Activated T-cell treated with anti-CD3 and anti-CD28 coated beads for 1 hour (primary cell): ENCODE measurements at places on chromosomes 6 and 20.

- no peak for DNase-seq
Measured at GRCh38 chr20:62587757-62588402, 54.4 kb upstream of the SLCO4A1 start.

DNA sequence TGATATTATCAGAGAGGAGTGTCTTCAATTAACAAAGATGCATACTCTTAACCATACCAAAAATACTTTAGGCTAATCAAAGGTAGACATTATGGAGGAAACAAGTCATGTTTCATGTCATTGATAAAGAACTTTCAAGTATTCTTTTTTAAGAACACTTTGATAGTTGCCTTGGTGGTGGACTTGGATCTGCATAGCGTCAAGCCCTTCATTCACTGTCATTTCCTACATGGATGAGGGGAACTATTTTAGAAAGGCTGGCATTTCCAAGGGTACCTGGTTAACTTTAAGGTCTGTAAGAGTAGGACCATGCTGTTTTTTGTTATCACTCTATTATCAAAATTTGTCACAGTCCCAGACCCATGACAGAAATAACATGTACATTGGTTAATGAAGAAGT, 622.5 kb downstream of the PKHD1 start:
- DNase-seq: no peak

DNA sequence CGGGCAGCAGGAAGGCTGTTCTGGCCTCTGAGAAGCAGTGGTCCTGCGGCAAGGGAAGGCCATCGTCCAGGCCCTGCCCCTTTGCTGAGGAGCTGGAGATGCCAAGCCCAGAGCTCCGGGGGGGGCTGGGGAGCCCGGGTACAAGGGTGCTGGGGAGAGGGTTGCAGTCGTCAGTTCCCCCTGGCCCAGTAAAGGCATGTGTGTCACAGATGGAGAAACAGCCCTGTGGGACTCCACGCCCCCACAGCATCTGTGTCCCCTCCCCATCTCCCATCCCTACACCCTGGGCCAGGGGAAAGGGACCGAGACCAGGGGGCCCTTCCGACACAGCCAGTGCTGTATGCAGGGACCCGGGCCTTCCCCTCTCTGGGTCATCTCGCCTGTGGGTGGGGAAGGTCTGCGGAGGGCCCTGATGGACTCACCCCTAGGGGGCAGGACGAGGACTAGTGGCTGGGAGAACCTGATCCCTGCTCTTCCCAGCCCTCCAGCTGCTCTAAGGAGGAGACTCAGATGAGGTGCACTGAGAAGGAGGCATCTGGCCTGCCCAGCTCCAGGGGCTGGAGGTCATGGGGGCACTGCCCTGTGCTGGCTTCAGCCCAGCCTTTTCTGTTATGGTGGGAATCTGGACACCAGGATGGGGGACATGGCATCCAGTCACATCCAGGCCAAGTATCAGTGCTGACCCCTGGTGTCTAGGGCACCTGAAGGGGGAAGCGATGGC, 609 bp downstream of the MYL9 start:
- no peak for DNase-seq

- no peak for DNase-seq
Measured at GRCh38 chr6:168648240-168649125, 207.5 kb downstream of the SMOC2 start.

DNA sequence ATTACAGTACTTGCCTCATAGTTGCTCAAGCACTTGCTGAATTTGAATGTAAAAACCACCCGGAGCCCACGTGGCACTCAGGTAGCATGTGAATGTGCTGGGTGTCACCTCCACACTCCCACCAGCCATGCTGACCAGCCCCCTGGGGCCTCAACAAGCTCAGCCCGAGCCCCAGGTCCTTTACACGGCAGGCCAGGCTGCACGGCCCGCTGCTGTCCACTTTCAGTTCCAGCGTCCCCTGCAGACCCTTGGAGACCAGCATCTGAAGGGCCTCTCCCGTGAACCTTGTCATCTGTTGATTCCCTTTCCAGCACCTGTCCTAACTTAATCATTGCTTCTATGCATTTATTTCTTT, 33.3 kb upstream of the ZBP1 start:
- DNase-seq: no peak

DNA sequence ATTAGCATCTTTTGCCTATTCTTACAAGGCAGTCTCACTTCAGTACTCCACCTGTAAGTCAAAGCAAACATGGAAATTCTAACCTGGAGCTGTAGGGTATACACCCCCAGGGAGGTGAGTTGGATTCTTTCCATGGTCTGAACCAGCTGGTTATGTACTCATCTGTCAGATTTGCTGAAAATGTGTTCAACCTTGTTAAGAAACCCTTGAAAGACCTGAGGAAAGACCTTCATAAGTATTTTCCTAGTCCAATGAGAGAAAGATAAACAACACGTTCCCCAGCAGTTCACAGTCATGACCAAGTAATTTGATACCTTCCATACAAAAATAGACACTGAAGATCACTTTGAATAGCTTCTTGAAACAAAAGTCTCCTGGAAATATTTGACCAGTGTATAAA, 42.5 kb downstream of the ID4 start:
- no peak for DNase-seq

GRCh38 chr6:53360093-53360912, 11.6 kb upstream of the ELOVL5 start:
- DNase-seq: no peak

GRCh38 chr6:81606965-81607381, 145.5 kb downstream of the TENT5A start:
- no peak for DNase-seq

- DNase-seq: no peak
Measured at GRCh38 chr6:21596949-21597682, 3.6 kb downstream of the SOX4 start.

DNA sequence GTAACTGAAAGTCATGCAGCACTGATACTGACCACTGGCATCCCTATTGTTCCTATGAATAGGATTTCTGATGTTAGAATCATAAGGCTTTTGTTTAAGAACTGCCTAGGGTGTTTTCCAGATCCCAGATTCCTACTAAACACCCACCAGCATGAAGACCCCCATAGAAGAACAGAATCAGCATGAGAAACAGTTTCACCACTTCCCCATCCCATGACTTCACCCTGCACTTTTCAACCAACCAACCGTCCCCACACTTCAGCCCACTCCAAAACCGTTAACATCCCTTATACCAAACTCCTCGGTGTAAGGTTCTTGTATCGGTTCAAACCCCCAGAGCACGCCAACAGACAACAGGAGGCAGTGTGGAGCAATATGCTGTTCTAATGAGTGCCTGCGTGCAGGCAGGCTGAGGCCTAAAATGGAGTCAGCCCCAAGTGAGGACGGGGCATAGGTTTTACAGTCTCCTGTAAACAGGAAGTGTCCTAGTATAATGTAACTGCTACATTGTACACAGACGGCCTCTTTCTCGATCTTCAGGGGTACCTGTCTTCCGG, 11.4 kb upstream of the SSTR4 start:
- no peak for DNase-seq

DNA sequence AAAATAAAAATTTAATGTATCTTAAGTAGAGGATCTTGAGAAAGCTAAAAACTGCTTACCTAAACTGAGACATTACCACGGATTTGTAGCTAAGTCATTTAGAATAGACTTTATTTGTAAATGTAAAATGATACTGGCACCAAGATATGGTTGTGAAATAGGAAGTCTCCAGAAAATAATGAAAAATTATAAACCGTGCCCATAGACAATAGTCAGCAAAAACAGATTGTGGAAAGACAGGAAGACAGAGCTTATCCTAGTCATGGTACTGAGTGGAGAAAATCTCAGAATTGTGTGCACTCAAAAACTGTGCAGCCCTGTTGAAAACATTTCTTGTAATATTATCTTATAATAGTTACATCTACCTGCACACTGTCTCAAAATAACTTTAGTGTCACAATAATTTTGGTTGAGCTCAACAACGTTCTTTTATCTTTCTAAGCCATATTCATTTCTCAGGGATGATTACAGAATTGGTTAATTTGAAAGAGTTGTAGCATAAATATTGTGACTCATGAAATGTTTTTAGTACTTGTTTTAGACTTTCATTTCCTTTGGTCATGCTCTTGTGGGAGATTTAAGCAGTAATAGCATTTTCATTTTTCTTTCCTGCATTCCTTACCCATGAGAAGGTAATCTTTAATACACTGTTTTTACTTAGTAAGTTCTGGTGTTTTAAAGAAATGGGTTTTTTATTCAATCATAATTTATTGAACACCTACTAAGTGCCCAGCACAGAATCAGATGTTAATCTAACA, 174.5 kb downstream of the SOX4 start:
- no peak for DNase-seq

DNA sequence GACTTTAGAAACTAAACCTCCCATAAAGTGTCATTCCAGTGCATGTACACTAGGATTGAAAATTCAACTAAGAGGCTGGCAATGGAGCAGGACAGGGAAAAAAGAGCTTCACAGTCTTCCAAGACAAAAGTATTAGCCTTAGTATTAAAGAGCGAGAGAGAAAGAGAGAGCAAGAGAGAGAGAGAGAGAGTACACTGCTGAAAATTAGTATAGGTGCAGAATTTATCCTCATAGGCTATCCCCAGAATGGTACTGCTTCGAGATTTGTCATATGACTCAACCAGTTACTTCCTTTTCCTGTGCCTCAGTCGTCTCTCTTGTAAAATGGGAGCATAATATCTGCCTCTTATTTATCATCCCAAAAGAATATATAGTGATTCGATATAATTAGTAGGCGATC, 543.2 kb upstream of the JARID2 start:
- DNase-seq: no peak

- no peak for DNase-seq
Measured at GRCh38 chr6:34512738-34513115, 43.4 kb downstream of the SPDEF start.

DNA sequence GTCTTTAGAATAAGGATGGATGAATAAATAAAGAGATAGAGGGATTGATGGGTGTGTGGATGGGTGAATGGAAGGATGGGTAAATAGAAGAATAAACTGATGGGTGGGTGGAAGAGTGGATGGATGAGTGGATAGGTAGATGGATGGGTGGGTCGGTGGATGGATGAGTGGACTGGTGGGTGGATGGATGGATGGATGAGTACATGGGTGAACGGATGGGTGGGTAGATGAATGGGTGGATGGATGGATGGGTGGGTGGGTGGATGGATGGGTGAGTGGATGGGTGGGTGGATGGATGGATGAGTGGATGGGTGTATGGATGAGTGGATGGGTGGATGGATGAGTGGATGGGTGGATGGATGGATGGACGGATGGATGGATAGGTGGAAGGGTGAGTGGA, 65.7 kb upstream of the FOXC1 start:
- DNase-seq: no peak

DNA sequence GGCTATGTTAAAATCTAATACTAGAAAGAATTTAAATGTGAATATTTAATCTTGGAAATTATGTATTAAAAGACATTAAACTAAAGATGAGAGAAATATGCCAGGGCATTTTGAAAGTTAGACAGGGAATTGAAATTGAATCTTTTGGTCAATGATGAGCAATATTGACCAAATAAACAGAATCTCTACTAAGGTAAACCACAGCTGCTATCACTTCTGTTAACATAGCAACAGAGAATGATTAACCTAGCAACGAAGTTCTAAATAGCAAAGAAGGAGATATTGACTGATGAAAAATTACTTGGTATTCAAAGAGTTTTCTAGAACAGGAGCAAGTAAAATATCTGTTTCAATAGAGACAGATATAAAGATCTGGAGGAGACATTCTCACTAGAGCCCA, 45.2 kb upstream of the RSPO3 start:
- DNase-seq: no peak
